ENCODE measurements at places on chromosomes 7 and 10.
A peak's percentile ranks its signal among the peaks of the same experiment; 100 is the strongest.

GRCh38 chr10:76342996-76343395 is 911.6 kb downstream of the LRMDA start:
- DNase-seq: no peak

- no peak for DNase-seq
These were observed 53.2 kb downstream of the NPY start for GRCh38 chr7:24337180-24337579.

DNA sequence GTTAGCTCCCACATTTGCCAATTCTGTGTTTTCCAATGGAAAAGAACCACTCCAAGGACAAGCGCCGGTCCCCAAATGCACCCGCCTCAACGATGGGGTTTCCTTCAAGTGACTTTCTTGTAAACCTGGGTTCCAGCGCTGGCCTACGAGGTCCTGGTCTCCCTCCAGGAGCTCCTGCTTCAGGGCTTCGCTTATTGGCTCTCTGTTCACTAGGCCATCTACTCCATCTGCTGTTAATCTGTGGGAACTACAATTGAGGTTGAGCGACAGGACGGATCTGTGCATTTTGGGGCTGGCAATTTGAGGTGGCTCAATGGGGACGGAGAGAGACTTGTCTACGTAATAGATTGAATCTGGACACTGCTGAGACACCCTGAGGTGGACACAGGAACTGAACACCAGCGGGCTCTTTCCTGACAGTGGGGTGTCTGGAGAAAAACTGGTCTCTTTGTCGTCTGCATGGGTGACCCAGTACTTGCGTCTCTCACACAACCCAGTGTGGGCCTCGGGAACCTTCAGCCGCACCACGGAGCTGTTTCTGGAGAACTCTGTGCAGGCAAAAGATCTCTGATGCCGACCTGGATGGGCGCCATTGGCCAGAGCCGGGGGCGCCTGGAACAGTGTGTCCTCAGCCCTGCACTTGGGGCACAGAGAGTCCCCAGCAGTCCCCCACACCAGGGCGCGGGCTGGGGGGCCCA is 115.9 kb upstream of the ADAM12 start:
- DNase-seq: peak; percentile 20

DNA sequence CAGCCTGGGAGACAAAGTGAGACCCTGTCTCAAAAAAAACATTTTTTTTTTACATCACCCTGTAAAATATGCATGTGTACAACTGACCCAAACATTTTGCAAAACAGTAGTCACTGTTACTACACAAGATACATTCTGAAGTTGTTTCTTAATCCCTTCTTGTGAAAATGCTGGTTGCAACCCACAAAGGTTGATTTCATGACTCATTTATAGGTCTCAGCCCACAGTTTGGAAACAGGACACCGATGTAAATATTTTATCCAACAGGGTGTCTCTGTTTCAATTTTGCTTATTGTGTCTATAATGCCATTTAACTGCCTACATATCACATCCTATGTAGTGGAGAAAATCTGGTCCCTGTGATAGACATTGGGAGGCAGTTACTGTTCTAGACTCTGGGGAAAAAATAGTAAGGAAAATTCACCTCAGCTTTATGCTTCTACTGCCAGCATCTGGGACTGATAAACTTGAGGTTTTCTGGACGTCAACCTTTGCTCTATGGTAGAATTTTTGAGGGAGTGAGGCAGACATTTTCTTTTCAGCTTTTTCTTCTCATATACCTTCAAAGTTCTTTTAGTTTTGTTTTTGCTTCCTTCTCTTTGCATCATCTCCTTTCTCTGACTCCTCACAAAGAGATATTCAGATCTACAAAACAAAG is 1.6 kb upstream of the RAB19 start:
- DNase-seq: no peak

GRCh38 chr7:134085311-134085710 is 41.8 kb upstream of the LRGUK start:
- no peak for DNase-seq

Data from CD4-positive, alpha-beta memory T cell (primary cell).